ENCODE measurements at places on chromosomes 16 and 17. TPM values are rescaled to one million over a fixed set of nuclear protein-coding genes. Genes with fewer than 3 reads are reported as not detected.

The TM4SF5 gene
- not detected for total RNA-seq

The GOSR2 gene
- 53.5 TPM for total RNA-seq

The MYH1 gene
- total RNA-seq = not detected

The SRSF1 gene
- 470 TPM for total RNA-seq

The CCL8 gene
- not detected for total RNA-seq

The CFAP52 gene
- total RNA-seq = not detected

The IGSF6 gene
- total RNA-seq = not detected

The GGNBP2 gene
- total RNA-seq = 55.6 TPM

The KCNH4 gene
- not detected for total RNA-seq

The PNMT gene
- total RNA-seq = 2.3 TPM

The RPL26 gene
- total RNA-seq = 2,435 TPM

The GPR179 gene
- total RNA-seq = not detected
